Thyroid gland (tissue), 4 donors: ENCODE measurements at places on chromosomes 1 and 21. TPM values are rescaled to one million over a fixed set of nuclear protein-coding genes. Genes with fewer than 3 reads are reported as not detected.

Gene NPHS2
- total RNA-seq, result not detected

Gene LCE2B
- not detected for total RNA-seq

Gene PPIAL4G
- 0.17 TPM for total RNA-seq

Gene SELENBP1
- total RNA-seq, result 513 TPM

Gene ADAMTS4
- total RNA-seq, result 24.4 TPM

Gene GNG4
- 3.0 TPM for total RNA-seq

Gene JTB
- total RNA-seq, result 173 TPM

Gene ZNF697
- total RNA-seq, result 10.8 TPM

Gene CR2
- 0.15 TPM for total RNA-seq

Gene CD101
- total RNA-seq, result 1.3 TPM

Gene CDA
- 0.56 TPM for total RNA-seq

Gene RAB4A
- 73.6 TPM for total RNA-seq

Gene PAPPA2
- 1.2 TPM for total RNA-seq

Gene CD48
- total RNA-seq, result 3.5 TPM

Gene CNIH3
- 3.0 TPM for total RNA-seq

Gene ANXA9
- 10.3 TPM for total RNA-seq

Gene DIO1
- 313 TPM for total RNA-seq

Gene TRMT1L
- 25.9 TPM for total RNA-seq

Gene TAL1
- total RNA-seq, result 3.9 TPM

Gene SPRR2G
- total RNA-seq, result not detected

Gene RIPPLY3
- not detected for total RNA-seq

Gene CD244
- total RNA-seq, result not detected

Gene DCDC2B
- total RNA-seq, result not detected

Gene SH2D1B
- not detected for total RNA-seq

Gene TRIM45
- total RNA-seq, result 5.1 TPM

Gene SLC25A34
- 2.6 TPM for total RNA-seq

Gene ASCL5
- total RNA-seq, result not detected

Gene LCE2C
- not detected for total RNA-seq

Gene NPPB
- not detected for total RNA-seq

Gene LRRC38
- total RNA-seq, result not detected

Gene KRTAP11-1
- not detected for total RNA-seq

Gene CLCA1
- total RNA-seq, result not detected

Gene CREB3L4
- 17.4 TPM for total RNA-seq

Gene MMEL1
- total RNA-seq, result 2.5 TPM

Gene FAM78B
- total RNA-seq, result 4.7 TPM

Gene ASAP3
- total RNA-seq, result 72.5 TPM

Gene SLAMF8
- total RNA-seq, result 6.3 TPM

Gene FMOD
- total RNA-seq, result 173 TPM

Gene ICOSLG
- 1.7 TPM for total RNA-seq

Gene HPDL
- 0.71 TPM for total RNA-seq

Gene BEND5
- total RNA-seq, result 15.7 TPM

Gene EPHB2
- total RNA-seq, result 7.5 TPM

Gene RNU1-2
- total RNA-seq, result under 0.01 TPM

Gene NBPF4
- total RNA-seq, result not detected

Gene RBBP5
- 62.9 TPM for total RNA-seq

Gene HFM1
- total RNA-seq, result 4.9 TPM

Gene CFHR1
- not detected for total RNA-seq

Gene SAMD11
- total RNA-seq, result 11.2 TPM

Gene SPRR4
- not detected for total RNA-seq
